ENCODE measurements at places on chromosomes 16 and 17.

GRCh38 chr16:61681124-61681523 is 355.1 kb downstream of the CDH8 start:
- DNase-seq = no peak

DNA sequence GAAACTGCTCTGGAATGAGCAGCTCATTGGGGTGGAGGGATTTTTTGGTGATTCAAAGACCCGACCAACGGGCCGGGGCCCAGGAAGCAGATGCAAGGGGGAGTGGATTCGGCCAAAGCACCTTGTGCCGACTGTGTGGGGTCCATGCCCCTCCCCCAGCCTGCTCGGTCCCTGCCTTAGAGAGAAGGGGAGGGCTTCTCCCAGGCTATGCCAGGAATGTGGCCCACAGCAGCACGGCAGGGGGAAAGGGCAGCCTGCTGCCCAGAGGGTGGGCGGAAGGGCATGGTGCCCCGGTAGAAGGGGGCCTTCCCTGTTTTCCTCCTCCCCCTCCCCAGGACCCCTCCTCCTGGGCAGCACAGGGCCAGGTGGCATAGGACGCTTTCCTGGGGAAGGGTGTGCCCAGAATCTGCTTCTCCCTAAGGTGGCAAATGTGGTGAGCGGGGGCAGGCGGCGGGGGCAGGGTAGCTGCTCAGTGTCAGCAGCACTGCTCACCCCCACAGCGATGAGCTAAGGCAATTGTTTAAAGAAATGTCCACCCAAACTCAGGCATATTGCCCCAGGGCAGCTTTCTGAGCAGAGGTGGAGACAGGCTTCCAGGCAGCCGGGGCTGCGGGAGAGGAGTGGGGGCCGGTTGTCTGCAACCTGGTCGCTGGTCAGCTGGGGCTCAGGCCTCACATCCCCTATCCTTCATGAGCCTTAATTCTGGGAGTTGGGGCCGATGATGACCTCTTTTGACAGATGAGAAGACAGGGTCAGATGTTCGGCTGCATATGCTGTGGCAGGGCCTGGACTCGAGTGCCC is 33.9 kb upstream of the MLKL start:
- no peak for DNase-seq

GRCh38 chr17:73952480-73953205 is 250.8 kb upstream of the RPL38 start:
- DNase-seq = peak; percentile 21

DNA sequence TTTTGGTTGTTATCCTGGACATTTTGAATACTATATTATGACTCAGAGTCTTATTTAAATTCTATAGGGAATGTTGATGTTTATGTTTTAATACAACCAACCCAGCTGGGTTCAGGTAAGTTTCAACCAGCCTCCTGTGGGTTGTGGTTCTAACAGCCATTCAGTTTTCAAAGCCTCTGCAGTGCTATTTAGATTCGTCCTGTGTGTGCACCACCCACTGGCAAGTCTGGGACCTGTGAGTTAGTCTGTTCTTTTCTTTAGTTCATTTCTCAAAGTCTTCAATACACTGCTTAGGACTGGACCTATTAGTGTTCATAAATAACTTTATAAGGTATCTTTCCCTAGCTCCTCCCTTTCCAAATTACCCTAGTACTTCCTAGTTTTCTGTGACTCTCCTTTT is 170.6 kb downstream of the TMEM132E start:
- DNase-seq = no peak

- no peak for DNase-seq
Measured at GRCh38 chr16:60755907-60756306, 1280.3 kb downstream of the CDH8 start.

DNA sequence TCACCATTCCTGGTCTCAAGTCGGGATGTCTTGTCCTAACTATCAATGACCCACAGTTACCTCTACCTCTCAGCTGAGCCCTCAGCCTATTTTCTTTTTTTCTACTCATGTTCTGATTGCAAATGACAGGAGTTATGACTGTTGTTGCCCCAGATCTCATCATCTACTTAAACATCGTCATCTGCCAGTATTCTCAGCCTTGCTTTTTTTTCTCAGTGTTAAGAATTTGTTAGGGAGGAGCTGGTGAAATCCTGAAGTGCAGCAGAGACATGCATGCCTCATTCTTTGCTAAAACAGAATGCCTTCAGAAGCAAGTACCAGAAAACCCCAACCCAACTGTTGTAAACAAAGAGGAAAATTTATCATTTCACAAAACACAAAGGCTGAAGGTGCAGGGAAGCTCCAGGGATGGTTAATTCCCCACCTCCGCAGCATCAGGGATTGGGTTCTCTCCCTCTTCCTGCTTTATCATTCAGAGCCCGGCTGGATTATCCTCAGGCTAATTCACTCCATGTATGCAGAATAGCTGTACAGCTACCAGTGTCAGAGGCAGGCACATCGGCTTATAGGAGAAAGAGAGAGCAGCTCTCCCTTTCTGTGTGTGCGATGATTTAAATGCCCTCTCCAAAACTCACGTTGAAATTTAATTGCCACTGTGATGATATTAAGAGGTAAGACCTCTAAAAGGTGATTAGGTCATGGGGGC is 540.8 kb upstream of the HSBP1 start:
- peak; percentile 5 for DNase-seq

GRCh38 chr17:10120749-10121148 is 77.7 kb downstream of the GAS7 start:
- peak; percentile 61 for DNase-seq

- peak; percentile 23 for DNase-seq
Measured at GRCh38 chr16:71367241-71367976, 8.9 kb downstream of the CALB2 start.

DNA sequence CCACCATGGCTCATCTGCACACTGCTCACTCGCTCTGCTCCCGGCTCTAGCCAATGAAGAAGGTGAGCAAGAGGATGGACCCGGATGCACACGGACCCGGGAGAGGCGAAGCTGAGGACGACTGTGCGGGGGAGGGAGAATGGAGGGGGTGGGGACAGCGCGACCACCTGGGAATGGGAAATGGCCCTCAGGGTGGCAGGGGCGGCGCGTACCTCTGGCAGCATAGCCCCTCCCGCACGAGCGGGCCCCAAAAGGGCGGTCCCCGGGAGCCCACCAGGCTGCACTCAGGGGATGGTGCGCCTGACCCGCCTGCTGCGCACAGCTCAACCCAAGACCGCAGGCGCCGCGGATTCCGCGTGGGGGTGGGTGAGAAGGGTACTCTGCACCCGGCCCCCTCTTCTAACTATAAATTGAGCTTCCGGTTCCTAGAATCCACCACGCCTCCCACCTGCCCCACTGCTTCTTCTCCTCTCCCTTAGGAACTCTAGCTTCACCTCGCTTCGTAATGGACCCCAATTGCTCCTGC is 6.1 kb downstream of the MT1H start:
- DNase-seq = no peak

GRCh38 chr16:17850581-17851250 is 380.0 kb upstream of the XYLT1 start:
- DNase-seq = no peak

DNA sequence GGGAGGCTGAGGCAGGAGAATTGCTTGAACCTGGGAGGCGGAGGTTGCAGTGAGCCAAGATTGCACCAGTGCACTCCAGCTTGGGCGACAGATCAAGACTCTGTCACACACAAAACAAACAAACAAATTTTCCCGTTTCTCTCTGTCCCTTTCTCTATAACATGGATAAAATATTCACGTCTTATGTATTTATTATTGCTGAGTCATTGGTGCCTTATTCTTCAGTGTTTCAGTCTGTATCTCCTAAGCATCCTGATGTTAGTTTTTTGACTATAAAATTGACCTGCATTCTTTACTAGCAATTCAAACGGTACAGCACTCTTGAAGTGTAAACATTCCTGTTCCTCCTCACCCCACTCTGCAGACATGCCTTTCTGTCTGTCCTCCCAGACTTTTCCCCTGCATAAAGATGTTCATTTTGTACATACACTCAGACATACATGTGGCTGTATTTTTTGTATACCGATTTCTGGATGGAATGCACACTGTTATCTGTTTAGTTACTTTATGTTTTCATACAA is 16.4 kb downstream of the DHODH start:
- DNase-seq = no peak

DNA sequence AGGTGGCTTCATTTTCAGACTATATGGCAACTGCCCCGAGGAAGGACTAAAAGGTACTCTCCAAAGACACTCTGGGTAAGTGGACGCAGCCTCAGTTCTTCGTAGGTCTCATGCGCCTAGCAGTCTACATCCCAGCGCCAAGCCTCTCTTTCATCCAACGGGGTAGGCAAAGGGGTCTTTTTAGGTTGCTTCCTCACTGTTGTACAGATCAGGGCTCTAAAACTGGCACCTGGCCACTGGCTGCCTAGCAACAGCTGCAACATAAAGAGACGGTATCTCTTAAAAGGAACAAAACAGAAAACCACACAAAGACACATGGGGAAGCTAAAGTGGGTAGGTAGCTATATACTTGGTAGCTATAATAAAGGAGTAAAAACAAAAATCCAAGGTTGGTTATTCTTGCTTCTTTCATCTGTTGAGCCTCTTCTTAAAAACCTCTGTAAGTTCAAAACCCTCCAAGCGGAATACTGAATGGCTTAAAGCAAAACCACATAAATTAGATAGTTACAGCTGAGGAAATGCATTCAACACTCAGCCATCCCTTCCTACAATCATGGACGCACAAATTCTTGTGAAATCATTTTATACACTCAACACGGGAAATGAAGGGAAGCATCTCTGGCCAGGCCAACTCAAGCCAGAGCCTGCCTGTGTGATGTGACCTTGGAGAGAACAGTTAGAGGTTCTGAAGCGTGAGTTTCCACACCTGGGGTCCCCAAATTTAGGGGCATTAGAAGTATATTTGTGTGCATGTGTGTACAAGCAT is 22.7 kb downstream of the CYTH1 start:
- peak; percentile 19 for DNase-seq

DNA sequence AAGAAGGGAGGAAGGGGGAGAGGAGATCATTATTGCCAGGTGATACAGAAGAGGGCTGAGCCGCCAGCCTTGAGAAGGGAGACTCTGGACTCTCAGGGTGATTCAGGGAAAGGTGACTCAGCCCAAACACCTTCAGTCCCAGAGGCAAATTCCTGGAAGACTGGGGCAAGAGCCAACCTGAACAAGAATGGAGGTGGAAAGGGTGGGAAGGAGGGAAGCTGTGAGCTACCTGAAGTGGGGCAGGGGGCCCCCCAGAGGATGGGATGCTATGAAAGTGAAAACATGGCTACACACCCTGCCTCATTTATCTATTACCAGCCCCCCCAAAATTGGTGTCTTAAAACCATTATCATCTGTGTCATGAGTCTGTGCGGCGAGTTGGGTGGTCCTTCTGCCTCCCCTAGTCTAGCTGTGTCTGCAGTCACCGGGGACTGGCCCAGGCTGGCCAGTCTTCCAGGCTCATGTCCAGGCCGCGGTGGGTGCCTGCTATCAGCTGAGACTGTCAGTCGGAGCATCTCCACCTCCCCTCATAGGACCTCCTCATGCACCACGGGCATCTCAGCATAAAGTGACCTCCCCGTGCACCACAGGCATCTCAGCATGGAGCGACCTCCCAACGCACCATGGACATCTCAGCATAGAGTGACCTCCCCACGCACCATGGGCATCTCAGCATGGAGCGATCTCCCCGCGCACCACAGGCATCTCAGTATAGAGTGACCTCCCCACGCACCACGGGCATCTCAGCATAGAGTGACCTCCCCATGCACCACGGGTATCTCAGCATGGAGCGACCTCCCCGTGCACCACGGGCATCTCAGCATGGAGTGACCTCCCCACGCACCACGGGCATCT is 3.2 kb upstream of the SLC47A2 start:
- no peak for DNase-seq

DNA sequence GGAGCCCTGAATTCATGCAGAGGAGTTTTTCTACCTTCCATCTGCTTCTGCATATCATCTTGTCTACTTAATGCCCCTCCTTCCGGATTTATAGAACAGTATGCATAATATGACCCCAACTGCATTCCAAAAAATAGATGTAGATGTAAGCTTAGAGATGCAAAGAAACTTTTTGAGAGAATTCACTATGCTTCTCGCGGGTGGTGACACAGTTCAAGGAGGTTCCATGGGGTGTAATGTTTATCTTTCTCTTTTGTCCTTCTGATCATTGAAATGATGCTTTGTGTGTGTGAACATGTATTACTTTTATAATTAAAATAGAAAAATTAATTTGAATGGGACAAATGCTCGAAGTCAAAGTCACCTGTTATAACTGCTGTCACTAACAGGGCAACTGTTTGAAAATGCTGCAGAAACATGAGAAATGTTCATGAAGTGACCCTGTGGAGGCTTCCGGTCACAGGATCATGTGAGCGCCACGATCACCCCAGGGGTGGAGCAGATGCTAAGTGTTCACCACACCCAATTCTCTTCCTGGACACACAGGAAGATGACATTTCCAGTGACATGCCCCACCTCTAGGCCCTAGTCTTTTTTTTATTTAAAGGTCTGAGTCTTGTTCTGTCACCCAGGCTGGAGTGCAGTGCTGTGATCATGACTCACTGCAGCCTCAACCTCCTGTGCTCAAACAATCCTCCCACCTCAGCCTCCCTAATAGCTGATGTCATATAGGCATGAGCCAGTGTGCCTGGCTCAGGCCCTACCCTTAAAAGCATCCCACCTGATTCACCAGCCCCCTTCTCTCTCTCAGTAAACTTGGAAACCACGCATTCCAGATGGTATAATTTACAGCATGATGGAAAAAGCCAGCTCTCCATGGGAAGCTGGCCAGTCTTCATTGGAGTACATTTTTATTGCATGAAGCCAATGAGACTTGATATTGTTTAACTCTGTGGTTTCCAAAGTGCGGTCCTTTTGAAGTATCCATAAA is 21.0 kb upstream of the AGRP start:
- no peak for DNase-seq

DNA sequence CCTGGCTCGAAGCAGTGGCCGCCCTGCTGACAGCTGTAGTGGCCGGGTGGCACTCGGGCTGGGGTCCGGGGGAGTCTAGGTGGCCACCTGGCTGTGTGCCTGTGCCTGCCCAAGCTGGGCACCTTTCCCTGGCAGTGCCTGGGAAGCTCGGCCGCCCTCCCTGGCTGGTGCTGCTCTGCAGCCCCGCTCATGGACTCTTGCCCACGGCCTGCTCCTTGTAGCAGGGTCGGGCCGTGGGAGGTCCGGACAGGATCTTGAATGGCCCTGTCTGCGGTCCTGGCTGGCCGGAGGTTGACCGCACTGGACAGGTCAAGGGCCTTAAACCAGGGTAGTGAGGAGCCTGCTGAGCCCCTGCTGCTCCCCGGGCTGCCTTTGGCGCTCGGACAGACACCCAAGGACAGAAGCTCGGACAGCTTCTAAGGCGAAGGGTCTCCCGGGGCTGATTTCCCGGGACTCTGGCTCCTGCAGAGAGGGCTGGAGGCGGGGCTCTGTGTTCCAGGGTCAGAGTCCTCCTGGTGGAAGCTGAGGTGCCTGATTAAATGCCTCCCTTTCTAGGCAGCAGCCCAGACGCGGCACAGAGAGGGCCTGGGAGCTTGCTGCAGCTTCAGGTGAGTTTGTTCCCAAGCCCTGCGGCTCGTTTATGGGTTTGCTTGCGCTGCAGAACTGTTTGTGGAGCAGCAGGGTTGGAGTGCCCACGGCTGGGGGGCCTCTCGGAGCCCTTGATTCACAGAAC is 6.0 kb downstream of the CAPN15 start:
- no peak for DNase-seq

GRCh38 chr17:75820094-75821080 is 23.8 kb downstream of the UNC13D start:
- no peak for DNase-seq

GRCh38 chr16:84298376-84298899 is 3.8 kb downstream of the WFDC1 start:
- no peak for DNase-seq

All from fibroblast of skin of scalp (primary cell).